ENCODE measurements at places on chromosomes 13 and 19.

- DNase-seq = no peak
Measured at GRCh38 chr19:35249848-35250711, 1.3 kb downstream of the LSR start.

DNA sequence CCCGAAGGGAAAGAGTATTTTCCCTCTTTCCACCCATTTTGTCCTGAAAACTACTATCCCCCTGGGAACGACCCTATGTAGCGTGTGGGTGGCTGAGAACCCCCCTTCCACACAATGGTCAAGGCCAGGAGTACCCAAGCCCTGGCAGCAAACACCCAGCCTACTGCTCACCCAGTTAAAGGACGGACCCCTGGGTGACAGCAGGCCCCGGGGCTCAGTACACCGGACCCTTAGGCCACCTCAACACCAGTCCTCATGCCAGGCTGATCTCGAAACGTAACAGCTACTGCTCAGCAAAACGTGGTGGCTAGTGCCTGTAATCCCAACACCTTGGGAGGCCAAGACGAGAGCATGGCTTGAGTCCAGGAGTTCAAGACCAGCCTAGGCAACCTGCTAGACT, 1.4 kb downstream of the ANKRD27 start:
- no peak for DNase-seq

DNA sequence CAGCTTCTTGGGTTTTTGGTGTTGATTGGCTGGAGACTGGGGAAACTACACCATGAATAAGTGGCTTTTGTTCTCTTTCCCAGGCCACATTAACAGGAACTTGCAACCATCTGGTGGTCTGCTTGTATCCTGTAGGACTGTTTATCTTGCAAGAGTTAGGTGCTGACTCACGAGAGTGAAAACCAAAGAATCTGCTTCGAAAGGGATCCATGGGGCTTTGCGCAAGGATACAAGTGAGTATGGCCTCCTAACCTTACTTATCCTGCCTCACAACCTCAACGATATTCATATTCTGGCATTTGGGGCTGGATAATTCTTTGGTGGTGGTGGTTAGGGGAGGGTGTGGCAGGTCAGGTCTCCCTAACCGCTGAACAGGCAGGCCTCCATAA, 4.7 kb upstream of the SIGLECL1 start:
- no peak for DNase-seq

DNA sequence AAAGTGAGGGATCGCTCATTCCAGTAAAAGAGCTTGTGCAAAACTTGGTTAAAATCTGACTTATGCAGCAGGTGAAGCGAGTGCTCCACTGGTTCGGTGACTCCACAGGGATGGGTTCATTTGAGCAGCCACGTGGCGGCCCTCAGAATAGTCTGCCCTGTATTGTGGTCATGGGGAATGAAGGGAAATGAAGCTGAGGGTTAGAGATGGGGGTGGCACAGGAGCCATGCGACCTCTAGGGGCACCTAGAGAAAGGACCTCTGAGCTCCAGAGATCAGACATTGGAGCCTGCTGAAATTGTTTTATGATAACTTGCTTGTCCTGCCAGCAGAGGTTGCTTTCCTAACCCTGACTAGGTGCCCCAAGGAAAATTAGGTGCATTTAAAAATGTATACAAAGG, 26.6 kb downstream of the CBY2 start:
- DNase-seq = no peak

GRCh38 chr19:33752945-33753344, 43.7 kb upstream of the KCTD15 start:
- no peak for DNase-seq

DNA sequence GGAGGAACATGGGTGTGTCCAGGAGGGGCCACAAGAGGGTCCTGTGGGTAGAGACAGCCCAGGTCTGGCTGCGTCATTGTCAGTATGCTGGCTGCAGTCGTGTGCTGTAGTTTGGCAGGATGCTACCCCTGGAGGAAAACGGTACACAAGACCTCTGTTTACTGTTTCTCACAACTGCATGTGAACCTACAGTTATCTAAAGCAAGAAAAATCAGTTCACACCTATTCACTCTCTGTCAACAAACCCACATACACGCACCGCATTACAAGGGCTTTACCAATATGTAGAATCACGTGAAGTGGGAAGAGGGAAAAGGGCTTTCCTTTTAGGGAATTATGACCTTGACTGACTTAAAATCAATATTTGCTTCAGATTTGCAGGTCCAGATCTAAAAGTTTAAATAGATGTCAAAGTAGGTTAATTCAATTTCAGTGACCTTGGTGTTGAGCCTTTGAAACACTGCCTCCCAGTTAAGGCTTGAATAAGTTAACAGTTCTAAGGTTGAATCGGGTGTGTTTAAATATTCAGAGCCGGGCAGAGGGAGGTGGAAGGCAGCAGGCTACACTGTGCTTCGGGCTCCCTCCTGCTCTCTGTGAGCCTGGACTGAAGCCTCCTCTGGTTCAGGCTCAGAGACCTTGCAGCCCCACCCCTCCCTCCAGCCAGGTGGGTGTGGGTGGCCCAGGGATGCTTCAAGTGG, 17.2 kb upstream of the MCF2L start:
- no peak for DNase-seq

- DNase-seq = no peak
Measured at GRCh38 chr13:42729857-42730402, 51.5 kb upstream of the FAM216B start.
